ENCODE measurements at places on chromosomes 6 and 20.

GRCh38 chr6:37122861-37123260 lies 47.1 kb upstream of the PIM1 start:
- no peak for DNase-seq

- DNase-seq, result no peak
Observed at GRCh38 chr20:56769921-56770600, 141.0 kb downstream of the TFAP2C start.

GRCh38 chr6:21271428-21272155 lies 322.0 kb upstream of the SOX4 start:
- no peak for DNase-seq

GRCh38 chr6:160435935-160436334 lies 87.8 kb downstream of the SLC22A3 start:
- no peak for DNase-seq

DNA sequence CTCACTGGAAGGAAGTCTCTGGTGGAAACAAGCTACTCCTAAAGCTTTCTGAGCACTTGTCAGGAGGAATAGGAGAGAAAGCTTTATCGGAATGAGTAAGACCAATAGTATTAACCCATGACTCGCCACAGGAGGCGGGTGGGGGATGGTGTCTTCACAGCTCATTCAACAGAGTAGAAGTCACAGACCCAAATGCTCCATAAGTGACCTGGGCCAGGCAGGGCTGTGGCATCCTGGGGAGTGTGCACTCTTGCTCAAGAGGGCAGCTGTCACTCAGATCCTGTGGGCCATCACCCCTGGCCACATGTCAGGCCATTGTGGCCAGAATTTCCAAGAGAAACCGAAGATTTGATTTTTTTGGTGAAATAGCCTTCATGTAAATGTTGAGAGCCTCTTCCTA lies 116.0 kb downstream of the SYCP2 start:
- DNase-seq, result no peak

- DNase-seq, result no peak
Observed at GRCh38 chr20:43960231-43960630, 45.6 kb downstream of the TOX2 start.

DNA sequence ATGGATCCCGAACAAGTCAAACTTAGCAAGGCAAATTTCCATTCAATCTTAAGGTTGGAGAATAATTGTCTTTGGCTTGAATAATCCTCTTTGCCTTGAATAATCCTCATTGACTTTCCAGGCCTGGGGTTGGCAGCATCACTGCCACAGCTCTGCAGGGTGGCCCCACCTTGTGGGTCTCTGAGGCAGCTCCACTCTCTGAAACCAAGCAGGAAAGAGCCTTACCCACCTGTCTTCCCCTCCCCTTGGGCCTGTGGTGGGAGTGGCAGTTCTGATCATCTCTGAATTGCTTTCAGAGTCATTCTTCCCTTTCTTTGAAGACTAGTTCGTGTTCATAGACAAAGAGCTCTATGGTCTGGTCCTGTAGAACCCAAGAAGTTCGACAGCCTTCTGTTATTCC lies 47.5 kb downstream of the KCNQ5 start:
- no peak for DNase-seq

- no peak for DNase-seq
Observed at GRCh38 chr6:17100806-17101205, 1.0 kb upstream of the STMND1 start.

- DNase-seq, result no peak
Observed at GRCh38 chr20:49631061-49631716, 63.3 kb upstream of the PTGIS start.

DNA sequence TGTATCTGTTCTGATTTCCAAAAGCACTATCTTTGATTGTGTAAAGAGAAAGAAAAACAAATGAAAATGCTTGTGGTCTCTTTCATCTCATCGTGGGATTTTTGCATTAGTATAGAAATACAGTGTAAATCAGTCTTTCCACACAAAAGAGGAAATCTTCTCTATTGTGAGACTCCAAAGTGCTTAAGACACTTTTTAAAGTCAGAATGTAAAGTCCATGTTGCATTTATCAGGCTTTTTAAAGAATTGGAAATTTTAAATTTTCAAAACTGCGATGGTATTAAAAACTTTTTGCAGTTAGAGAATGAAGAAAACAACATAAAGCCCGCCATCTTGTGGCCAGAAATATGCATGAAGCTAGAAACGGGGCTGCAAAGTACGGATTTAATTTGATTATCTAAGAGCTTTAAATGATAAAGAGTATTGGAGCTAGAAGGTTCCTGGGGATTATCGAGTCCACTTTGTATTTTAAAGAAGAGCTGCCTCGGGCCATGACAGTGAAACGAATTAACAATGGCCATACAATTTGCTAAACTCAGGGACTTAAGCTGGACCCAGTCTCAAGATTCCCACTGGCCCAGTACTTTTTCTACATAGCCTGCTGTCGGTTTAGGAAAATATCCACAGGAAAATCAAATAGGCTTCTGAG lies 339.6 kb downstream of the ARHGAP18 start:
- DNase-seq, result peak; percentile 36

GRCh38 chr6:10531942-10532341 lies 10.8 kb downstream of the GCNT2 start:
- DNase-seq, result no peak

- no peak for DNase-seq
Observed at GRCh38 chr6:167956983-167957492, 40.4 kb upstream of the KIF25 start.

DNA sequence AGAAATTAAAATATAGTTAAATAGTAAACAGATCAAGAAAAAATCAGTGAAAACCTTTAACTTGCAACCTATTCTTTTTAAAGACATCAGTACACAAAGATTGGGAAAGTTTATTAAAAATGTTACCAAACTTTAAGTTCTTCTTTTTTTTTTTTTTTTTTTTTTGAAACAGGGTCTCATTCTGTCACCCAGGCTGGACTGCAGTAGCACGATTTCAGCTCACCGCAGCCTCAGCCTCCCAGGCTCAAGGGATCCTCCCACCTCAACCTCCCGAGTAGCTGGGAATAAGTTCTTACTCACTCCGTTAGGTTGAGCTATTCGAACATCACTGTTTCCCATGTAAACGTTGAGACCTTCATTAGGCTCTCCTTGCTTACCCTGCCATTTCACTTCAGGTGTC lies 5.6 kb downstream of the MAP3K5 start:
- no peak for DNase-seq

DNA sequence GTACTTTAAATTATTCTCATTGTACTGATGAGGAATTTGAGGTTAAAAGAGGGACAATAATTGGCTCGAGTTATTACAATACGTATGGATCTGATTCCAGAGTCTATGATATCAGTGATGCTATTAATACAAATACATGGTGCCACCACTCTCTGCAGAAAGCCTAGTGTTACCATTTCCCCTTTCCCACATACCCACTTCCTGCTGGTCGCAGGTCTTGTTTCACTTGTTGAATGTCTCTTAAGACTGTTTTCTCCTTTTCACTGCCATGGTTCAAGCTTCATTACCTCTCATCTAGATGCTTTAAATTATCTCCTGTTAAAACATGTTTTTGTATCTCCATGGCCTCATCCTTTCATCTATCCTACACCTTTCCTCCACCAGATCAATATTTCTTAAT lies 62.0 kb downstream of the FHL5 start:
- DNase-seq, result no peak

DNA sequence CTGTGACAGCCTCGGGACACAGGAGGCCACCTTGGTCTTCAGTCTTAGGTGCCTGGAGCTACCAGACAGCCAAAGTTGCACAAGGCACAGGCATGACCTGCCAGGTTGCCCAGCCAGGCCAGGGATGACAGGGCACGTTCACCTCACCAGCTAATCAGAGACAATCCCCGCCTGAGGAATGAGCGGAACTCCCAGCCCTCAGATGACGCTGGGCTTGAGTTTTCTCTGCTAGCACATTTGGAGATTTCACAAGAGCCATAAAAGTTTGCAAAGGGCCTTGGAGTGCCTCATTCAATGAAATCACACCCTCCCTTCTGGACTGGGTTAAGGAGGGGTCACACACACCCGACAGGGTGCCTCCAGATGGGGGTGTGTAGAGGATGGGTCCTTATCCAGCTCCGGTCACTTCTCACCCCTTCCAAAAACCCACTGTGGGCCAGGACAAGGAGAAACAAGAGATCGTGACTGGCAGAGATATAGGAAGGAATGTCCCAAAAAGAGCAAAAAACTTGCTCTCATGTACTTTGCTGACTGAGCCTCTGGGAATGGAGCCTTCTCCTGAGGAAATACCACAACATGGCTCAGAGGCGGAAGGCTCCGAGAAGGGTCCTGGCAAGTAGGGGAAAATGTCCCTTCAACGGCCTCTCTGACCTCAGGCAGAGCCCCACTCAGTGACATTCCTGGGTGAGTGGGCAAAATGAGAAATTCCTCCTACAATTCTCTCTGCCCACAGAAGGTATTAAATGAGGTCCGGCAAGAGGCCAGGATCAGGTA lies 121.6 kb downstream of the ISM1 start:
- no peak for DNase-seq

- DNase-seq, result no peak
Observed at GRCh38 chr6:54719131-54719530, 127.4 kb upstream of the FAM83B start.

DNA sequence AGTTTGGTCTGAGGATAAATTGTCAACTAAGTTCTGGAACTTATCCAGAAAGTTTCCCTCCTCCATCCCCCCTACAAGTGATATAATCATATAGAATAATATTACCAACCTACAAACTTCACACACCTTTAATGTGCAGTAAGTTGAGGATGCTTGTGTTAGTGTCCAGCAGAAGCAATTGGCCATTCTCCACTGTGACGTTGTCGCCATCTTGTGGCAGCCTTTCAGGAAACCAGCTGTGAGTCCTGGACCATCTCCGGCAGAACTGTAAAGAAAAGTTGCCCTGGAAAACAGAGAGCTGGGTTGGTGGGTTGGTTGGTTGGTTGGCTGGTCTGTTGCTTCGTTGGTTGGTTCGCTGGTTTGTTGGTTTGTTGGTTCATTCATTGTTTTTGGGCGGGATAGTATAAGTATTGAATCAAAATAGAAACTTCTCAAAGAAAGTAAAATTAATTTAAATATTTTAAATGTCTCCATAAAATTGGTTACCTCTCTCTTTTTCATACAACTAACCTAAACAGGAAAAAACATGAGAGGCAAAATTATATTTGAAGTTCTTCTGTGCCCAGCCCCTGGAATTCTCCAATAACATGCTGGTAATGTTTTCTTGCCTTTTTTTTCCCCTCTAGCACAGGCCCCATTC lies 127.5 kb downstream of the PKHD1 start:
- DNase-seq, result peak; percentile 60

GRCh38 chr6:150001295-150002008 lies 23.9 kb downstream of the RAET1L start:
- no peak for DNase-seq

DNA sequence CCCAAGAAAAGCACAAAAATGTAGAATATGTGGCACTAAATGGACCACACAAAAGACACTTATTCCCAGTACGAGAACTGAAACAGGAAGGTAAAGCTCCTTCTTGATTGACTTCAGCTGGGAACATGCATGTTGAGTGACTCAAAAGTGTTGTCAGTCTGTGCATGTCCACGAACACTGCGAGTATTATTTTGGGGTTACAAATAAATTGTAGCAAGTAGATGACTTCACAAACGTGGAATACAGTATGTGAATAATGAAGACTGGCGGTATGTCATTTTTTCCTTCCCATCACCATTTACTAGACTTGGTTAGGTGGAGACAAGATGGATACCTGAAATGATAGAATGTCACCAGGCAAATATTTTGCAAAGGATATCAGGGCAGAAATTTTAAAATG lies 45.4 kb downstream of the L3MBTL3 start:
- DNase-seq, result no peak

GRCh38 chr6:21591446-21591845 lies 2.1 kb upstream of the SOX4 start:
- no peak for DNase-seq

- DNase-seq, result no peak
Observed at GRCh38 chr20:38177201-38177600, 12.1 kb upstream of the TGM2 start.

DNA sequence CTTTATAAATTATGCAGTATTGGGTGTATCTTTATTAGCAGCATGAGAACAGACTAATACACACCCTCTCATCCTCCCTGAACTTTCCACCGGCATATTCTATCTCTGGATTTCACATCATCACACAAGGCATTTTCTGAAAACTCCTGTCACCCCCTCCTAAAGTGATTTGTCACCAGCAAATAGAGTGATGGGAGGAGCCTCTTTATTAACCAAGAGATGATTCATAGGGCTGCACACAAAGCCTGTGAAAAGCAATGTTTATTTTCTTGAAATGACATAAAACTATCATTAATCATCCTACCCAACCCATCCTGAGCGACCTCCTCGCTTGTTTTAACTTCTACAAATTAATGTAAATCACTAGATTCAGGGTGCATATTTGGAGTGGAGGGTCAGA lies 394.7 kb upstream of the SULF2 start:
- DNase-seq, result no peak

DNA sequence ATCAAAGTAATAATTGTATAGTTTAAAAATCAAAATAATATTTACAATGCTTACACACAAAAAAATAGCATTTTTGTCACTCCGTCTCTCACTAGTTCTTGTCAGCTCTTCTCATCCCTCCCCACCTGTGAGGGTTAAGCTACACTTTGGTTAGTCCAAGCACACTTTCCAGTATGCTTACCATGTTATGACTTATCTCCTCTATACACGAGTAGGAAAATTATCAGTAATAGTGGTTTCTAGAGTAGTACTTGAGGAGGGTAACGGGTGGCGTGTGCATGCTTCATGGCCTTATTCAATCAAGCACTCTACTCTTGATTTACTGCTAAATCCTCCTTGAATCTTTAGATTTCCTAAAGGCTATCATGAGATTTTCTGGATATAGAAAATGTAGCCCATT lies 443.7 kb downstream of the UTRN start:
- no peak for DNase-seq

- DNase-seq, result peak; percentile 95
Observed at GRCh38 chr20:40339661-40340449, 349.2 kb downstream of the MAFB start.

- no peak for DNase-seq
Observed at GRCh38 chr6:146388736-146389364, 154.8 kb upstream of the RAB32 start.

- DNase-seq, result peak; percentile 96
Observed at GRCh38 chr6:34248727-34249468, at the start of gene SMIM29. Gene SMIM29 (minus strand): TSS chr6:34249006. CDS start chr6:34247791, 1,215 bp downstream.

Data from AML-193 (cell line).